ENCODE measurements at places on chromosomes 2 and 18. TPM values are rescaled to one million over a fixed set of nuclear protein-coding genes. Genes with fewer than 3 reads are reported as not detected.
A peak's percentile ranks its signal among the peaks of the same experiment; 100 is the strongest.

- no peak for DNase-seq
- no peak overlapping the region for H3K27ac ChIP-seq
- H3K36me3 ChIP-seq, result no peaks in the 10 kb centered on the region
- peaks cover 9% of the 10 kb centered on the region for H3K4me1 ChIP-seq
These were observed 38.7 kb upstream of the COL5A2 start for GRCh38 chr2:189218236-189218635.

DNA sequence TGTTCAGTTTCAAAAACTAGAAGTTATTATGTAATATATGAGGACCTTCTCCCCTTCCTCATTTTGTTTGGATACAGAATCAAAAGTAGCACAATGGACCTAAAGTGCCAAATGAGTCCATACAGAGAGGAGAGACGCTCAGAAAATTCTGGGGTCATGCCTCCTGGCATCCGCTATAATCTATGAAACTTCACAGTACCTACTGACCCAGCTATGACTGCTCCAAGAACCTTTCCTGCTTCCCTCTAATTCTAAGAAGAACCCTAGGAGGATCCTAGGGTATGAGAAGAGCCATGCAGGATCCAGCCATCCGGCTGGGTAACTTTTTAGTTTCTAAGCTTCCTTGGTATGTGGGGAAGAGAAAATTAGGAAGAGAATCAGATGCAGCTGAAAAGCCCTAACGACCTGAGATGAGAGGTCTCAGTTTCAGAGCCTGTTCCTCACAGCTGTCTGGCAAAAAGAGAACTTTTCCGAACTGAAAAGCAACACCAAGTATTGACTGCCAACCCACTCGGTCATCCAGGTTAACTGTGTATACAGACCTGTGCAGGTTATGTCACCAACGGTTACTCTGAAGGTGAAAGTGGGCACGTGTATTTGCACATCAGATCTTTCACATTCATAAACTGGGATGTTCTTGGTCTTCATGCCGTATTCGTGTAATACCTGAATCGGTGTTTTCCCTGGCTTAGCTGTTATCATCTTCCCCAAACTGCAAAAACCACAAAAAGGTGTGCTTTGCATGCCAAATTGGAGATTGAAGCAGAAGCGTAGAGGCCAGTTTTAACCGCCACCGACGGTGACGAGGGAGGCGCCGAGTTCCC, 1.1 kb downstream of the PRKRA start:
- H3K4me3 ChIP-seq, result peak overlapping the region; percentile 82
- H3K27ac ChIP-seq, result peak overlapping the region; percentile 98
- H3K36me3 ChIP-seq, result no peaks in the 10 kb centered on the region
- no peaks in the 10 kb centered on the region for H3K27me3 ChIP-seq
- no peak for DNase-seq
- peaks cover 30% of the 10 kb centered on the region for H3K4me1 ChIP-seq

DNA sequence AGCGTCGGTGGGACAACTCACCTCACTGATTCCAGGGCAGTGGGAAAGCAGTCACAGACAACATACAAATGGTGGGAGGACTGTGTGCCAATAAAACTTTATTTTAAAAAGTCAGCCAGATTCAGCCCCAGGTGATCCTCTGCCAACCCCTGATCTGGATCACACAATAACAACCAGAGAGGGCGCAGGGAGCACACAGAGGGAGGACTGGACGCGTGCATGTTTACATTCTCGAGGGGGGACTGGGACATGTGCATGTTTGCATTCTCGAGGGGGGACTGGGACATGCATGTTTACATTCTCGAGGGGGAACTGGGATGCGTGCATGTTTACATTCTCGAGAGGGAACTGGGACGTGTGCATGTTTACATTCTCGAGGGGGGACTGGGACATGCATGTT, 209.5 kb downstream of the NDUFA10 start:
- H3K4me1 ChIP-seq, result no peaks in the 10 kb centered on the region
- peaks cover 38% of the 10 kb centered on the region for H3K27me3 ChIP-seq
- no peak overlapping the region for H3K27ac ChIP-seq
- no peak overlapping the region for H3K4me3 ChIP-seq

DNA sequence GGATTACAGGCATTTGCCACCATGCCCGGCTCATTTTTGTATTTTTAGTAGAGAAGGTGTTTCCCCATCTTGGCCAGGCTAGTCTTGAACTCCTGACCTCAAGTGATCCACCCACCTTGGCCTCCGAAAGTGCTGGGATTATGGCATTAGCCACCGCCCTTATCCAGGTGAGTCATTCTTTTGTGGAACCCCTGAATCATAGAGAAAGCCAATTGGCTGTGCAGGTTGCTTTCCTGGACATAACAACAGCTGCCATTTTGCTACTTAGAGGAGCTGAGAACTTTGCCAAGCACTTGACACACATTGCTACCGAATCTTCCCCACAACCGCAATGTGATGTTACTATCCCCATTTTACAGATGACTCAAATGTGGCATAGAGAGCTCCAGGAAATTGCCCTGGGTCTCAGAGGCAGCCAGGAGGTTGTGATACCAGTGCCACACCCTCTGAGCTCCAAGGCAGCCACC, 36.0 kb downstream of the SETBP1 start:
- H3K4me1 ChIP-seq, result peaks cover 16% of the 10 kb centered on the region
- no peaks in the 10 kb centered on the region for H3K27me3 ChIP-seq
- no peak overlapping the region for H3K27ac ChIP-seq
- DNase-seq, result no peak
- H3K4me3 ChIP-seq, result no peak overlapping the region

DNA sequence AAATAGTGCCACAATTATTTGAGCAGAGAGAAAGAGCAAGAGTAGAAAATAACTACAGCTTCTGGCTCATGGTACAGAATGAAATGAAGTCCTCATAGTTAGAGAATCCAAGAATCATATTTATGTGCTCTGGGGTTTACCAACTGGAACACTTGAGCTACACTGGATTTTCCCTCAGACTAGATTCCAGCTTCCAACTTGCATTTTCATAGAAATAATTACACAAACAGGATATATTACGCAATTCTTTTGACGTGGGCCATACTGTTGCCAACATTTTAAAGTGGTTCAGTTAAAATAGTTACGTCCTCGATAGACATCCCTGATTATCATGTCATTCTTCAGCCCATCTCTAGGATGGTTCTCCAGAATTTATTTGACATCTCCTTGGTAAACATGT, 129.2 kb downstream of the ETAA1 start:
- no peak for DNase-seq
- no peaks in the 10 kb centered on the region for H3K27me3 ChIP-seq
- no peaks in the 10 kb centered on the region for H3K4me1 ChIP-seq
- H3K4me3 ChIP-seq, result no peak overlapping the region

GRCh38 chr2:6771634-6772611, 93.8 kb downstream of the CMPK2 start:
- H3K27me3 ChIP-seq, result peaks cover 18% of the 10 kb centered on the region
- peaks cover 12% of the 10 kb centered on the region for H3K4me1 ChIP-seq
- no peak for DNase-seq
- no peak overlapping the region for H3K4me3 ChIP-seq
- no peak overlapping the region for H3K27ac ChIP-seq

DNA sequence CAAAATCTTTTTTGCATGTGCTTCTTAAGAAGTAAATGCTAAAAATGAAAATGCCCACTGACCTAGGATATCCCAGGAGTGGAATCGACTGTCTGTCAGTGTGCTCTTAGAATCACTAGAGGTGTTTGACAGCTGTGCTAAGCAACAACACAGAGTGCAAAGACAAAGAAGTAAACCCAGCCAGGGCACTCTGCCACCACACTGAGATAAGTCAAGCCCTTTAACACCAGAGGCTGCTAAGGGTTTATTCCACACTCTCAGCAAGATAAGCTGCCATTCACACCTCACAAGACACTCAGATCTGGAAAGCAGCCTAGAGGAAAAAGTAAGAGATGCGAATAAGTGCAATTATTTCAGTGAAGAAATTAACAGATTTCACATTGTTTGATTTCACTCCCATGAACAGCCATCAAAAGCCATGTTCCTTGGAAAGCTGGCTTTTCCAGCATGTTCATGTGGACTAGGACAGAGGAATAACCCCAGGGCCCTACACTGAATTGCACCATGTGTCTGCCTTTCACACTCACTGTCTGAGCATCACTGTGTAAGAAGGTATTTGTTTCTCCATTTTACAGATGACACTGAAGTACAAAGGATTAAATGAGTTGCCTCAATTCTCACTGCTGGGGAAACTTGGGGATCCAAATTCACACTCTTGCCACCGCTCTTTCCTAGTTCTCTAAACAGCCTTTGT, 6.0 kb upstream of the BMP10 start:
- no peak overlapping the region for H3K4me3 ChIP-seq
- no peak overlapping the region for H3K27ac ChIP-seq
- no peaks in the 10 kb centered on the region for H3K36me3 ChIP-seq
- H3K27me3 ChIP-seq, result peaks cover 38% of the 10 kb centered on the region
- peaks cover 14% of the 10 kb centered on the region for H3K4me1 ChIP-seq

DNA sequence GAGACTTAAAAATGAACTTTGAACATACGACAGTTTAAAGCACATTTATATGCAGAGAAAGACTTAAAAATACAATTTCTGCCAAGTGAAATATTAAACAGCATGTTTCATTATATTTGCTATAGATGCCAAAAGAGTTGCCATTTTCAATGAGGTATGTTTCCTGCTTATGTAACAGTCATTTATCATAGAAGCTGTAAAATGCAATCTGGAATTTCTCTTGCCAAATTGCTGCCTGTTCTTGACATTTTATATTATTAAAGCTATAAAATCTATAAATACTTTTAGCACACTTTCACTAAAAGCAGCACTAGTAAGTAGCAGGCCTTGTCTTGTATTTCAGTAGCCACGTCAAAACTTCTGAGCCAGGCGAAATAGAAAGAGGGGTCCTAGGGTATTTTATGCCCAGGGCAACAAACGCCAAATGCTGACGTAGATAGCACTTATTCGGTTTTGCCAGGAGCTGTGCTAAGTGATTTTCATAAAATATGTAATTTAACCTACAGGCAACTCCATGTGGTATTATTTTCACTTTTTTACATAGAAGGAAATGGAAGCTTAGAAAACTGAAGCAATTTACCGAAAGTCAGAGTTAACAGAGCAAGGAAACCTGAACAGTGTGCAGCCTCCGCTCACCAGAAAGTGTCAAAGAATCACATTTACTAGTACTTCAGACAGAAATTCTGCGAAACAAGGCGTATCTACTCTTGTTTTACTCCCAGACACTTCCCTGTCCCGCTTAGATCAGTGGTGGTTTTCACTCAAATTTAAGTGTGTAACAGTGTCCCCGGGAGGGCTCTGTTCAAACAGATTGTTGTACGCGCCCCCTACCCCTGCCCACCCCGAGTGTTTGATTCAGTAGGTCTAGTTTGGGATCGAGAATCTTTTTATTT, 1.2 kb upstream of the CYP20A1 start:
- no peak for DNase-seq
- H3K27me3 ChIP-seq, result no peaks in the 10 kb centered on the region
- H3K27ac ChIP-seq, result peak overlapping the region; percentile 97
- peaks cover 27% of the 10 kb centered on the region for H3K4me1 ChIP-seq

Gene ANO7
- total RNA-seq, result 2.9 TPM

Gene DNAH6
- 0.25 TPM for total RNA-seq

Gene LRRTM1
- 0.30 TPM for total RNA-seq
